Activated T-helper 2 cell treated with anti-CD3 and anti-CD28 coated beads, Interferon-gamma antibody, Interleukin-2, Interleukin-4, amounts not matched to agents 10 μg/mL and 5 μg/mL and 100 μg/mL, durations not matched to agents 14 hours and 24 hours and 36 hours (primary cell): ENCODE measurements at places on chromosomes 5 and 9.

GRCh38 chr9:36551129-36551528, 21.6 kb upstream of the MELK start:
- DNase-seq = no peak

GRCh38 chr9:136673975-136674785, 11.5 kb downstream of the EGFL7 start:
- DNase-seq = no peak

DNA sequence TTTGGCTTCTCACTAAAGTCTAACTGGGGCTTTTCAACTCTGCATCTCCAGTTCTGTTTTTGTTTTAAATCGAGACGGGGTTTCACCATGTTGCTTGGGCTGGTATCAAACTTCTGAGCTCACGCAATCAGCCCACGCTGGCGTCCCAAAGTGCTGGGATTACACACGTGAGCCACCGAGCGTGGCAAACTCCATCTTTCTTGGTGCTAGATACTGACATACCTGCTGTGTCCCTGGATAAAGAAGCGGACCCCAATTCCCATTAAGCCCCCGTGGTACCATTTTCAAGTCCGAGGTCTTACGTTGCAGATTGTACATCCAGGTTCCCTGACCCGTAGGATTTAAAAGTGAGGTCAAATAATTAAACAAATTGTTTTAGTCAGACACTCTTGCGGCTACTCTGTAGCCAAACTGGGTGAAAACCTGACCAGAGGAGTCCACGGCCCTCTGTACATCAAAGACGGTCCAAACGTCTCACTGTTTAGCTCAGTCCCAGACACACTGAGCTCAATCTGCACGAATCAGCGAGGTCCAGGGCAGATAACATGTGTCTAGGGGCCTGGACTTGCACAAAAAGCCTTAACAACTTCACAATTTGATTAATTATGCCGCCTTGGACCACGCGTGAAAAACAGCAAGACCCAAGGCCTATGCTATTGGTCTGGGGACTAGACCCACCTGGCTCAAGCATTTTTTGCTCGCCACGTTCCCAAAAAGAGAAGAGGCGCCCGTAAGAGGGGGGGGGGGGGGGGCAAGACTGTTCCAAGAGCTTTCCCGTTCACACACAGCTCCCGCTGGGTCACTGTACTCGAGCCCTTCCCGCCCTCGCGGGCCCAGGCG, 727 bp upstream of the DNAJA1 start:
- DNase-seq = no peak

- no peak for DNase-seq
Observed at GRCh38 chr9:113566712-113567071, 103.2 kb downstream of the RGS3 start.

GRCh38 chr5:150394131-150394530, 18.6 kb downstream of the CD74 start:
- no peak for DNase-seq

DNA sequence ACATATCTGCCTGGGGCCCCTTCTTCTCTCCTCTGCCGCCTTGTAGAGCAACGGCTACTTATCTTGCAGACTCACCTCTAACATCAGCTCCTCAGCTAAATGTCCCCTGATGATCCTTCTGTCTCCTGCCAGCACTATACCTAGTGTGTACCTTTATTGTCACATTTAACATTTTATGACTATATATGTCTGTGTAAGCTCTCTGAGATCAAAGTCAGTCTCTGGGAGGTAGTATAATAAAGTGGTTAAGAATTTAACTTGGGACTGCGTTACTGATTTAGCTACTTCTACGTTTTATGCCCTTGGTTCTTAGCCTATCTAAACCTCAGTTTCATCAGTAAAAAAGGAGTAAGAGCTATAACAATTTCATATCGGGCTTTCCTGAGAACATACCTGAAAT, 2.2 kb downstream of the TMED7 start:
- no peak for DNase-seq
